ENCODE measurements at places on chromosomes 2 and 18.
A peak's percentile ranks its signal among the peaks of the same experiment; 100 is the strongest.

GRCh38 chr2:164910101-164910899, 45.0 kb downstream of the SLC38A11 start:
- DNase-seq, result no peak

GRCh38 chr2:21042958-21043743, 722 bp downstream of the APOB start:
- peak; percentile 29 for DNase-seq

- DNase-seq, result no peak
Observed at GRCh38 chr2:42964439-42965083, 172.2 kb upstream of the HAAO start.

DNA sequence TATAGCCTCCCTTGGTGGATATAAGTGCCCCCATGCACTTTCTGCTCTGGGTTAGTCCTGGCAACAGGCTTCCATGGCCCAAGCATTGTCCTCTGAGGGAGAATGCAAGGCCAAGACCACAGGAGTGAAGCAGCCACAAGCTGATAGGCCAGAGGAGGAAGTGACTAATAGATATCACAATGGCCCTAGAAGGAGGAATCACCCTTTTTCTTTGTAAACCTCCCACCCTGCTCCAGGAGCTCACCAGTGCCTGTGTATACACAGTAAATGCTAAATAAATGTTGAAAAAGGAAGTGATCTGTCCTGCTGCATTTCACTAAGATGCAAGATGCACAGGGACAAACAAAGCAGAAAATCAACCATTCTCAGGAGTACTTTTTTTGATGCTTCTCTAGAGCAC, 49.7 kb upstream of the ABCA12 start:
- DNase-seq, result no peak

DNA sequence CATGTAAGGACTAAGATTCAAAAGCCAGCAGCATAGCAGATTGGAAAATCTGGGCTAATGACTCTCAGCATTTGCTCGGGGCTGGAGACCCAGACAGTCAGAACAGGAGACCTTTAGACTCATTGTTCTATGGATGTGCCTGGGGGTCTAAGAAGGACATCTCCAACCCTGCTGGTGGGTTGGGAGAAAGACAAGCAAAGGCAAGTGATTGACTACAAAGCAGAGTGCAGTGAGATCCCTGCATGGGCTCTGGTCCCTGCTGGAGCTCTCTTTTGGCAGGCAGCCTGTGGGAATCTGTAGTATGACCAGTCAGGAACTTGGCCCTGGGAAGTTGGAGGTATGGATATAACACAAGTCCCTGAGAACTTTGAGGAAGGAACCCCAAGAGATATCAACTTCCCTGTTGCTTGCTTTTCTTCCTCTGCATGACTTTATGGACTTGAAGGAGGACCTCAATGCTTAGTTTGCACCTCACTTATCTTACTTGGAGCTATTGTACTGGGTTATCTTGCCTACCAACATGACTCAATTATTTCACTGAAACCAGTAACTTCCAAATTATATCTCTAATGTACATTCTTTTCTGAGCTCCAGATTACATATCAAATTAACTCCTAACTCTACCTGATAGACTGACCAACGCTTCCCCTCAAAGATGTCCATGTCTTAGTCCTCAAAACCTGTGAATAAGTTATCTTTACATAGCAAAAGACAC, 236.0 kb downstream of the CYRIA start:
- no peak for DNase-seq

DNA sequence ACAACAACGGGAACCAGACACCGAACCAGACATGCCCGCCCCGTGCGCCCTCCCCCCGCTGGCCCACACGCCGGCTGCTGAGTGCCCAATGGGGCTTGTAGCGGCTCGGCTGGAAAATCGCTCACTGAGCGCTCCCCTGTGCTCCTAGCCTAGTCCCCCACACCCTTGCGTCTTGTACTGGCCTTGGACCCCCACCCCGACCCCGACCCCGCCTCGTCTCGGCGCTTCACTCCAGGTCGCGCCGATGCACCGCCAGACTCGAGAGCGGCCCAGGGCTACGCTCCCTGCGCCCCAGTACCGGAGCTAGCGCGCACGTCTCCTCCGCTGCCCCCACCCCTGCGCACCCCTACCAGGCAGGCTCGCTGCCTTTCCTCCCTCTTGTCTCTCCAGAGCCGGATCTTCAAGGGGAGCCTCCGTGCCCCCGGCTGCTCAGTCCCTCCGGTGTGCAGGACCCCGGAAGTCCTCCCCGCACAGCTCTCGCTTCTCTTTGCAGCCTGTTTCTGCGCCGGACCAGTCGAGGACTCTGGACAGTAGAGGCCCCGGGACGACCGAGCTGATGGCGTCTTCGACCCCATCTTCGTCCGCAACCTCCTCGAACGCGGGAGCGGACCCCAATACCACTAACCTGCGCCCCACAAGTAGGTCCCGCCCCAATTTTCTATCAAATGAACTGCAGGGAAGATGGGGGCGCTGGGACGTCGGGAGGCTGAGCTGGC, 1.5 kb downstream of the GAD1 start:
- no peak for DNase-seq

DNA sequence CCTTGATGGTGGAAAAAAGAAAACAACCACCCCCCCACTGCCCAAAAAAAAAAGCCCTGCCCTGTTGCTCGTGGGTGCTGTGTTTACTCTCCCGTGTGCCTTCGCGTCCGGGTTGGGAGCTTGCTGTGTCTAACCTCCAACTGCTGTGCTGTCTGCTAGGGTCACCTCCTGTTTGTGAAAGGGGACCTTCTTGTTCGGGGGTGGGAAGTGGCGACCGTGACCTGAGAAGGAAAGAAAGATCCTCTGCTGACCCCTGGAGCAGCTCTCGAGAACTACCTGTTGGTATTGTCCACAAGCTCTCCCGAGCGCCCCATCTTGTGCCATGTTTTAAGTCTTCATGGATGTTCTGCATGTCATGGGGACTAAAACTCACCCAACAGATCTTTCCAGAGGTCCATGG, 28.0 kb downstream of the MAL start:
- DNase-seq, result no peak

DNA sequence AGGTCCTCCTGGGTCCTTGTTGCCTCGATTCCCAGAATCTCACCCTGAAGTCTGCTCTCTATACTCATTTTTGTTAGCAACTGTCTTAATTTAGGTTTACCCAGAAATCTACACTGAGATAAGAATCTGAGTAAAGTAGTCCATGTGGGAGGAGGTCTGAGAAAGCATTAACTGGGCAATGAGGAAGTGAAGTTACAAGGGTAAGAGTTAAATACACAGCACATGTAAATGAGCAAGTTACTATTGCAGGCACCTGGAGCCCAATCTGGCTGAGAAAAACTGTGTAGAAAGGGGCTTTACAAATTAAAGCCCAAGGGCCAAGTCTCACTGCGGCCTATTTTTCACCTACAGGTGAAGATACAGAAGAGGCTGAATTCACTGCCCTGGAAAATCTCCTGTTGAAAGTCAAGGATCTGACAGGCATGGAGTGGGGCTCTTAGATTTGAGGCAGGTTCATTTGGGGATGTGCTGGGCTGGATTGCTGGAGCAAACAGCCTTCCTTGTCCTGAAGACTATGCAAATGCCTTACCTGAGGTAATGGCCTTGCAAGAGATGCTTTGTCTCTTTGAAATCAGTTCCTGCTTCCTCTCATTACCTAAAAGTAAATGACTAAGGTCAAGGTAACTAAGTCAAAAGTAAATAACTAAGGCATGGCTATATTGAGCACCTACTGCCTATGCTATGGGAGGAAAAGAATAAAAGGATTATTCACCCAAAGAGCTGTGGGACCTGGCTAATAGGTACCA, 84.4 kb upstream of the DYNAP start:
- no peak for DNase-seq

GRCh38 chr2:113898081-113898480, 8.2 kb downstream of the ACTR3 start:
- DNase-seq, result no peak

DNA sequence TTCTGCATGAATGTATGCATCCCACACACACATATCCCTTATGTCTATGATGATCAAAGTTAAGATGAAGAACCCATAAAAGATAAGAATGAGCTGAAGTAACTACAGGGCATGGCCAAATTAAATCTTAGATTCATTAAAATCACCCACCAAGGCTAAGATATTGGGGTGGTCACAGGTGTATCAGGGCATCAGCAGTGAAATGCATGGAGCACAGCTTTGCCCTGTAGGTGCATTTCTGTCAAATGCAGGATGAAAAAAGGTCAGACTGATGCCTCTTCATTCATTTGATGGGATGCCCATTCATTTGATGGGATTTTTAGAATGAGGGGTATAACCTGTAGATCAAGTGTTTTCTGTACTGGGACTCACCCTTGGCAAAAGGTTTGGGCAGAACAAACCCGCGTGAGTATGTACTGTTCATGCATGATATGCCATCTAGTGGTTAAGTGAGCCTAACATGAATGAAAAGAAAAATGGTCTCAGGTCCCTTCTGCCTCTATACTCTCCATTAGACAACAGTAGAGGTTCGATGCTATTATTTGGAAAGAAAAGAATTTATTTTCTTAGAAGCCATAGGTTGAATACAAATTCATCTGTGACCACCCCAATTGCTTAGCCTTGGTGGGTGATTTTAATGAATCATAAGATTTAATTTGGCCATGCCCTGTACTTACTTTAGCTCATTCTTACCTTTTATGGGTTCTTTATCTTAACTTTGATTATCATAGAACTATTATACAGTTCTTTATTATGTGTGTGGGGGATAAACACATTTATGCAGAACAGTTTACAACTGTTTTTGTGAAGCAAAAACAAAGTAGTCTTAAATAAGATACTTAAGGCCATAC, 43.2 kb upstream of the NOSTRIN start:
- DNase-seq, result no peak

DNA sequence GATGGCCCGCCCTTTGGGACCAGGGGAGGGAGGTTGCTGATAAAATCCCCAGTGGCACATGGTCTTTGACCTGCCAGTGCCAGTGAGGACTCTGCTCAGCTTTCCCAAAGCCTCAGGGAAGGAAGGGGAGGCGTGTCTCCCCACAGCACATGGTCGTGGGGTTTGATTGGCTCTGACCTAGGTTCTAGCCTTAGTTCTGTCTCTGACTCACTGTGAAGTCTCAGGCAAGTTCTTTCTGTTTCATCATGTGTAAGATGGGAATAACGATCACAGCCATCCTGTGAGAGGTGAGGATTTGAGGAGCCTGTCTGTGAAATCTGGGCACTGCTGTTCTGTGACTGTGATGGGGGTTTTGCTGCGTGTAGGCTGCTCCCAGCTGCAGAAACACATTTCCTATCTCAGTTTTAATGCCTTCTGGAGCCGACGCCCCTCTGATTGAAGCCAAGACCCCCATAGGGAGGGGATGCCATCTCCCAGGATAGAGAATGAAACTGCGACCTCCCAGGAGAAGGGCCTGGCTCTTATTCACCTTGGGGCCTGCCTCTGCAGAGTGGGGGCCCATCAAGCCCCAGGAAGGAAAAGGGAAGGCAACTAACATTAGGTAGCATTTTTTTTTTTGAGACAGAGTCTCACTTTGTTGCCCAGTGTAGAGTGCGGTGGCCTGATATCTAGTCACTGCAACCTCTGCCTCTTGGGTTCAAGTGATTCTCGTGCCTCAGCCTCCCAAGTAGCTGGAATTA, 84.0 kb downstream of the DDX1 start:
- DNase-seq, result no peak

DNA sequence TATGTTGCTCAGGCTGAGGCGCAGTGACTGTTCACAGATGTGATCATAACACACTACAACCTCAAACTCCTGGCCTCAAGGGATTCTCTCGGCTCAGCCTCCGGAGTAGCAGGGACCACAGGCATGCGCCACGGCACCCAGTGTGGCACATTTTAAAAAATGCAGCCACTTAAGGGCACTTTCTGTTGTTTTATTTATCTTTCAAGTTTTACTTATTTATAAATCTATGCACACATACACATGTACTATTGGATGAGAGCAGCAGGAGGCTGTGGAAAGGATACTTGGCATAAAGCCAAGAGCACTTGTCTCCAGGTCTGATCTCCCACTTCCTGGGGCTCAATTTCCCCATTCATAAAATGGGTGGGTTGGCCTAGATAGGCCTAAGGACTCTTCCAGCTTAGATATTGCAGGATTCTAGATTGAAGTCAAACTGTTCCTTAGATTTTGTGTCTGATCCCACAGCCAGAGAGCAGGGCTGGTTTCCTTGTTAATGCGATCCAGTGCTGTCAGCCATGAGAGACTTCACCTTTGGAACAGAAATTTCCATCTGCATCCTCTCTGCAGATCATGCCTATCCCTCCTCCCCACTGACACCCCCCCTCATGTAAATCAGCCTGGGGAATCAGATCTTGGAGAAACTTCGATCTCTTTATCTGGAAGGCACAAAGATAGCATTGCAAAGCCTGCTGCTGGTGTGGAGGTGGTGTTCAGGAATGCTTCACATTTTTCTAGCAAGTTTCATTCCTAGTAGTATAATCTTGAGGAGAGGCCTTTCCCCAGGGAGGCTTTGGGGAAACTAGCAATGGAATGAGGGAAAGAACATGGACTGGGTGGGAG, 24.7 kb downstream of the PCBP1 start:
- no peak for DNase-seq

DNA sequence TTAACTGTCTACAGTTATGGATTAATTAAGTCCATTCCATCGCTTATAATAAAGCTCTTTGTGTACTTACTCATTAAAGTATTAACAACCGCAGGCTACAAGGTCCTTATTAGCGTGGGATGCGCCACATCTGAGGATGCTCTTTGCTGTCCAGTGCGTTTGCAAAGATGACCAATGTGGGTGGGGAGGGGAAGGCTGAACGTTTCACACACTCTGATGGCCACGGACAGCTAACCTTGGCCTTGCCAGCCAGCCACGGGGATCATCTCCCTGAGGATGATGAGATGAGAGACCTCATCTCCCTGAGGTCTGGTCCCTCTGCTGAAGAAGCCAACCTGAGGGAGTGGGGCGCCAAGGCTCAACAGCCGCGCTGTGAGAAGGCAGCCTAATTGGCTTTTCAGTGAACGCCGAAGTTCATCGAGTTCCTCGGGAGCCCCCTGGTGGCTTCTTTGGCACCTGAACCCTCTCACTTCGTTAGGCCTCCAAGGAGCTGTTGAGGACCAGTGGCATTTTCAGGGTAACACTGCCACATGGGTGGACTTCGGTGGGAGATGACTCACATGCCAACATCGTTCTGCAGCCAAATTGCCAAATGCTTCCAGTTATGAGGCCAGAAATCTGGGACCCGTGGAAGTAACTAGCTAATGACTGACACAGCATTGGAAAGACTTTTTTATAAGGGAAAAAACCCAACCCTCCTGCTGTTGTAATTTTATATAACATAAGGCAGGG, 69.3 kb upstream of the SEC11C start:
- DNase-seq, result peak; percentile 59

DNA sequence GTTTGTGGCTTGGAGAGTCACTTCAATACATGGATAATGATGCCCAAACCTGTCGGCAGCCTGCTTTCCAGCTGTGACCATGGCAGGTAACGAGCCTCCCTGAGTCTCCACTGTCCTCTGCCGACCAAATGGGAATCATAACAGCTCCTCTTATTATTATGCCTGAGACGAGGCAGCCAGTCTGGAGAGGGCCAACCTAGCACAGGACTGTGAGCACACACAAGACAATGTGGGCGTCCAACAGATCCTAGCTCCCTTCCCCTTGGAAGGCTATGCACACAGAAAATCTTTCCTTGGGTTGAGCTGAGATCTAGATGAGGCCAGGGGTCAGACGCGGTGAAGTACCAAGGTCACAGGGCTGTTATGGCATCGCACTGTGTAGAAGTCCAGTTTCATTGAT, 890 bp upstream of the SLC4A3 start:
- no peak for DNase-seq

GRCh38 chr18:60372132-60372531, 443 bp downstream of the MC4R start:
- DNase-seq, result no peak

GRCh38 chr2:67566285-67566684, 169.2 kb downstream of the ETAA1 start:
- no peak for DNase-seq

GRCh38 chr2:121810959-121811853, 55.8 kb downstream of the TSN start:
- no peak for DNase-seq

- DNase-seq, result no peak
Observed at GRCh38 chr18:58287353-58288274, 243.6 kb downstream of the NEDD4L start.
